ENCODE measurements at places on chromosomes 4 and X.

- peak; percentile 57 for DNase-seq
Measured at GRCh38 chr4:82223715-82224114, 150.1 kb downstream of the HNRNPD start.

- no peak for DNase-seq
Measured at GRCh38 chr4:85956293-85956945, 403.4 kb downstream of the MAPK10 start.

GRCh38 chr4:5956285-5957021, 61.8 kb downstream of the C4orf50 start:
- DNase-seq: no peak

GRCh38 chr4:98571161-98571786, 87.1 kb downstream of the TSPAN5 start:
- DNase-seq: no peak

DNA sequence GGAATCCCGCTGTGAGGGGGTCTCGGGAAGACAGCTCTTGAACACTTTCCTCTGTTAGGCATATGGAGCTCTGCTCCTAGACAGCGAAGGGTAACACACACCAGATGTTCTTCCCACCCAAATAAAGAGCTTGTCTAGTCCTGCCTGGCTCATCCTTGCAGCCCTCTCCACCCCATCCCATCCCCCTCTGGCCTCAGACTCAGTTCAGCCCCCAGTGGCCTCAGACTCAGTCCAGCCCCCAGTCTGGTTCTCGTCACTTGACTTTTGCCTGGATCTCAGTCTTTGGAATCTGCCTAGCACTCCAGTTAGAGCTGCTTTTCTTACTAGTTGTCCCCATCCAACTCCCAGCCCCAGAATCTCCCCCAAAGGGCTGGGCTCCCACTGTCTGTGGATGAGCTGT, 14.9 kb downstream of the RAB33A start:
- no peak for DNase-seq

DNA sequence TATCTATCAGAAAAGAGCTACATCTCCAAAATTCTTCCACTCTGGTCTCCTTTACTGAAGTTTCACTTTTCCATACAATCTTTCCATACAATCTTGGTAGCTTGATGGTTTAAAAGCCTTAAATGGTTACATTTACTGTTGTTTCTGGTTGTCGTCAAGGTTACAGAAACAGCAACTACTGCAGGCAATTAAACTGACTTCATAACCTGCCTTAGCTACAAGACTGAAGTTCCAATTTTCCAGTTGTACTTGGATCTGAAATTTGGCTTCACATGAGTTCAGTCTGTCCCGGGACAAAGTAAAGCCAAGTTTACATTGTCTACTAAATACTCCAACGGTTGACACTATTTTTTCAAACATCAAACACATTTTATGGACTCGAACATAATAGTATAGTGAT, 326.4 kb downstream of the ANKRD50 start:
- no peak for DNase-seq

GRCh38 chr4:23728393-23728792, 161.5 kb downstream of the PPARGC1A start:
- DNase-seq: no peak

DNA sequence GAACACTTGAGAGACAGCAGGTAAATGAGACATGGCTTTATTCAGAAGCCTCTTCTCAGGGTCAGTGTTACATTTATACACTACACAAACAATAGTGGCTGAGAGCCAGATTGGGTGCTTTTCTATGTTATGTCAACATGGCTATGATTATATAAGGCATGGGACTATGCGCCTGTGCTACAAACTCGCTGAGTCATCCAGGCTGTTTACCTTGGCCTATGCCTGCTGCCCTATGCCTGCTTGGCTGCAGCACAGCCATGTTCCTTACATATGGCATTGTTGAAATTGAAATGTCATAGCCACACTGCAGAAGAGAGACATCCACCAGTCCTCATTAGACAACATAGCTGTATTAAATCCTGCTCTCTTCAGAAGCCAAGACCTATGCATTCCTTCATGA, 236.3 kb upstream of the NWD2 start:
- DNase-seq: no peak

GRCh38 chr4:113383111-113383785, 333.8 kb downstream of the ANK2 start:
- no peak for DNase-seq

GRCh38 chrX:129772796-129773431, 6.8 kb upstream of the SASH3 start:
- DNase-seq: no peak

DNA sequence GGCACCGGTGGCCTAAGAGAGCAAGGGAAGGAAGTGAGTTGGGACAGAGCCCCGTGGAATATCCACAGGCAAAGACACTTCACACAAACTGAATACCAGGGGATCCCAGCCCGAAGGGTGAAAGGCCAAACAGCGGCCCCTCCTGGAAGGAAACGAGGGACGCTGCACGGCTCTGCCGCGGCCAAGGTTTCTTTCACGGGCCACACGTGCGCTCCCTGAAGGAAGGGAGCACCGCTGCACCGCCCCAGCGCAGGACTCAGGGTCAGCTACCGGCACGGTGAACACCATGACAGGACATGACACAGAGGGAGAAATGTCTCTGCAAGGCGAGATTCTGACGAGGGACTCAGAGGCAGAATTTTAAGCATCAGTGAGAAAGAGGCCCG, 31.5 kb upstream of the GTPBP6 start:
- no peak for DNase-seq

DNA sequence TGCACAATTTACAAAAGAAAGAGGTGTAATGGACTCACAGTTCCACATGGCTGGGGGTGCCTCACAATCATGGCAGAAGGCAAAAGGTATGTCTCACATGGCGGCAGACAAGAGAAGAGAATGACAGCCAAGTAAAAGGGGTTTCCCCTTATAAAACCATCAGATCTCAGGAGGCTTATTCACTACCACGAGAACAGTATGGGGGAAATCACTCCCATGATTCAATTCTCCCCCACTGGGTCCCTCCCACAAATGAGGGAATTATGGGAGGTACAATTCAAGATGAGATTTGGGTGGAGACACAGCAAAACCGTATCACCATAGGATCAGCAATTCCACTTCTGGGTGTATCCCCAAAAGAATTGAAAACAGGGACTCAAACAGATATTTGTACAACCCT, 97.5 kb upstream of the STX18 start:
- DNase-seq: no peak

DNA sequence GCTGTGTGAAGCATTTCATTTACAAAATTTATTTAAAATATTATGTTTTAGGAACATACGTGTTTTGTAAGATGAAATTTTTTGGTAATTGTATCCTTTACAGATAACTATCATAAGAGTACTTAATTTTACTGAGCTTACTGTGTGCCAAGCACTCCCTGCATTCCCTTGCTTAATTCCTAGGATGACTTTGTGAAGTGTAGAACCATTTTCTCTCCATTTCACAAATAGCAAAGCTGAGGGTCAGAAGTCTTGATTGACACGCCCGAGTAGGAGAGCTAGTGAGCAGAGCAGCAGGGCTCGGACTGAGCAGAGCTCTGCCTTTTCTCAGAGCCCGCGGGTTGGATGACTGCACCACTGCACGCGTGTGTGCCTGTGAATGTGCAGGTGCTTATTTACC, 30.6 kb downstream of the PIGG start:
- DNase-seq: no peak

DNA sequence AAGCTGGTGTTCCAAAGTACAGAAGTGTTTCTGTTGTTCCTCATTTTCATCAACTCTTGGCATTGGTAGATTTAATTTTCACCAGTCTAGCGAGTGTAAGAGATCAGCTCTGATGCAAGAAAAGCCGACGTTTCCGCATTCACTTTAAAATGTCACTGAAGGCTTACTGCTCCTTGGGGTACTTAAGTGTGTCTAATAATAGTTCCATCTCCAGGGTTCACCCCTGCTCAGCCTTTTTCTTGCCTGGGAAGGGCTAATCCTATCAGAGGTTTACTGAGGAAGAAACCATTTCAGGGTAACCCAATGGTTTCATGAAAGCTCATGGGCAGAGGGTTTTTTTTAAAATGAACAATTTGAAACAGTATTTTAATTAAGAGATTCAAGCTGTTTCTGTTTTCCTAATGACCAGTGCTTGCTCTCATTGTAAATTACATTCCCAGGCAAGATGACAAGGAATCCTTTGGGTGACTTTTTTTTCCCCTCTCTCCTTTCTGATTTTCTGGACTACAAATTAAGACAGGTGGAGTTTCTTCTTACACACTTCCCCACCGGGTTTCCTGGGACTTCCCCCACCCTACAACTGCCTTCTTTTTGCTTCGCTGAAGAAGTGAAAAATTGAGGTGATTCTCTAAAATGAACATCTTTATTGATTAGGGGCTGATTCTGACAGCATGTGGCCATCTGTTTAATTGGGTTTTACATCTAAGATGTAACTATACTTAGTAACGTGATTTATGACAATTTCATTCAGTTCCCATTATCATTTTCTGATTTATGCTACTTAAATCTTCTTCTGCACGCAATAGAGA, 78.7 kb upstream of the CBLL2 start:
- no peak for DNase-seq
